ENCODE measurements at places on chromosomes 2 and 18.

DNA sequence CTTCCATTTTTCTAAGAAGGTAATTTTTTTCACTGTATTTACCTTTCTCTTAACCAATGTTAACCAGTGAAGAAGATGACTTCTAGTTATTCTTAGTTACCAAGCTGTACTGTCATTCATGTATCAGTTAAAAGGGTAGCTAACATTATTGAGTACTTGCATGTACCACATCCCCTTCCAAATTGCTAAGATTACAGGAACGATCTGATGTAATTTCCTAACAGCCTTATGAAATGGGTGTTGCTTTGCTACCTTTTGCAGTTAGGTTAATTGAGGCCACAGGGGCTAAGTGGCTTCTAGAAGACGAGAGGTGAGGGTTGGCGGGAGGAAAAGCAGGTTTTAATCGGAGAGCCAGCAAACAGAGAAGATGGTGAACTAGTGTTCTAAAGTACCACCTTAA is 1.8 kb upstream of the SULT6B1 start:
- no peak for DNase-seq

DNA sequence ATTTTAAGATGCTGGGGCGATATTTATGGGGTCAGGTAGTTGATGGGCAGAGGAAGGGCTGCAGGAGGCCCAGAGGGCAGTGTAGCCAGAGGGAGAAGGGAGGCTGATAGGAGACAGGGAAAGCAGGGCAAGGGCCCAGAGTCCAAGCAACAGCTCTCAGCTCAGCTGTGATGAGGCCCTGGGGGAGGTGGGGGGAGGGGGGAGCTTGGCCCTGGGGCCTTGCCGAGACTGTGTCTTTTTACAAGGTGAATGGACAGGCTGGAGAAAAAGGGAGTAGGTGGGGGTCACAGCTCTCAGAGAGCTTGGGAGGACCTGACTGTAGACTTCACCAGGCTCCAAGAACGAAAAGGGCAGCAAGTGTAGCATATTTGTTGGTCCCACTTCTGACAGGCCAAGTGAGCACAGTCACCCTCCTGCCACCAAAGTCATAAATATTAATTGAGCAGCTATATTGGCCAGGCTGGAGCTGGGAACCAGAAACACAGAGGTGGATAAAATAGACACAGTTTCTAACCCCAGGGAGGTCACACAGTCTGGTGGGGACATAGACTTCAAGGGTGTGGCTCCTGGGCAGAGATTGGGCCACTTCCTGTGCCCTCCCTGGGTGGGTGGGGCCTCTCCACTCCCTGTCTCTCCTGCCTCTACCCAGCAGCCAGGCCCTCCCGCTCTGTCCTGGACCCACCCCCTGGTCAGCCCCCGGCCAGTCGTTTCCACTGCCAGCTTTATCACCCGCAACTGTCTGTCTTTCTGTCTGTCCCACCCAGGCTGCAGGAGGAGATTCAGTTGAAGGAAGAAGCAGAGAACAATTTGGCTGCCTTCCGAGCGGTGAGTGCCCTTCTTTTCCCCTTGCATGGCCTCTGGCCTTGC is 1.4 kb downstream of the DES start:
- DNase-seq, result no peak

DNA sequence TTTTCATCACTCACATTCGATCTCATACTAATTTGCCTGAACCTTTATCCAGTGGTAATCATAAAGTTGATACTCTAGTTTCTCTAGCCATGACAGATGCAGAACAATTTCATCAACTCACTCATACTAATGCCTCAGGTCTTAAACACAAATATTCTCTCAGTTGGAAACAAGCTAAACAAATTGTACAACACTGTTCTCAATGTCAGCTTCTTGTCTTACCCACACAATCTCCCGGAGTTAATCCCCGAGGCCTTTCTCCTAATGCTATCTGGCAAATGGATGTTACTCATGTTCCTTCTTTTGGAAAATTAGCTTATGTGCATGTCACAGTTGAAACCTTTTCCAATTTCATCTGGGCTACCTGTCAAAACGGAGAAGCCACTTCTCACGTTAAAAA is 11.5 kb upstream of the CNOT11 start:
- DNase-seq, result no peak

DNA sequence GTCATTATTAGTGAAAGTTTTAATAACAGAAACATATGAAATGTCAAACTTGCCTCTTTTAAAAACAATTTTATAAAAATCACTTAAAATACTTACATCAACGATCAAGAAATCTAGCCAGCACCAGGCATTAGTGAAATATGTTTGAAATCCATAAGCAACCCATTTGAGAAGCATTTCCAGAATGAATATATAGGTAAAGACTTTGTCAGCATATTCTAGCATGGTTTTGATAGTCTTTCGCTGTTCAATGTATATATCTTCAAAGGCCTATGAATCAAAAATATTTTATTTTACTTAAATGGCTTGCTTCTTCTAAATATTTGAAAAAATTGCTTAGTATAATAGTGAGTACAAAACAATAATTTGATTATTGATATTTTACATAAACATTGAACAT is 91.1 kb downstream of the SCN3A start:
- DNase-seq, result no peak

- no peak for DNase-seq
Measured at GRCh38 chr2:135144343-135144742, 92.3 kb downstream of the RAB3GAP1 start.

DNA sequence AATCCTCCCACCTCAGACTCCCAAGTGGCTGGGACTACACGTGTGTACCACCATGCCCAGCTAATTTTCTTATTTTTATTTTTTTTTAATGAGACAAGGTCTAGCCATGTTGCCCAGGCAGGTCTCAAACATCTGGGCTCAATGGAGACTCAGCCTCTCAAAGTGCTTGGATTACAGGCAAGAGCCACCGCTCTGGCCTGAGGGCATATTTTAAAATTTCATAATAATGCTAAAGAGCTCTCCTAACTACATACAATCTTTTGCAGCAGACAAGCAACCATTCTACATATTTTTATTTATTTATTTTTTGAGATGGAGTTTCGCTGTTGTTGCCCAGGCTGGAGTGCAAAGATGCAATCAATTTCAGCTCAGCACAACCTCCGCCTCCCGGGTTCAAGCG is 207.0 kb downstream of the RAB3GAP1 start:
- DNase-seq, result no peak

DNA sequence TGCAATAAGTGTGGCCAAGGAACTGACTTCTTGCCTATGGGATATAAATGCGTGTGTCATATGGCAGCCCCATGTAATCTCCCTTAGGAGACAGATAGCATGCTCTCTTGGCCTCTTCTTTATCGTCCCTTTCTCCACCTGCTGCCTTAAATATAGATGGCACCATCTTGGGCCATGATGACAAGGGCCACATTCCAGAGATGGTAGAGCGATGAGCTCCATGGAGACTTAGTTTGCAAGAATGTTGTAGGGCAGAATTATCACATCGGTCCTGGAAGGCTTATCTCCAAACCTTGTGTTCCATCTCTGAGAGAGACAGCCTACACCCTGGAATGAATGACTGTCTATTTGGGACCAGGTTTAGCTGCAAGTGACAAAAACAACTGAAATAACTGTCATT is 536.7 kb downstream of the TNS1 start:
- DNase-seq, result no peak

DNA sequence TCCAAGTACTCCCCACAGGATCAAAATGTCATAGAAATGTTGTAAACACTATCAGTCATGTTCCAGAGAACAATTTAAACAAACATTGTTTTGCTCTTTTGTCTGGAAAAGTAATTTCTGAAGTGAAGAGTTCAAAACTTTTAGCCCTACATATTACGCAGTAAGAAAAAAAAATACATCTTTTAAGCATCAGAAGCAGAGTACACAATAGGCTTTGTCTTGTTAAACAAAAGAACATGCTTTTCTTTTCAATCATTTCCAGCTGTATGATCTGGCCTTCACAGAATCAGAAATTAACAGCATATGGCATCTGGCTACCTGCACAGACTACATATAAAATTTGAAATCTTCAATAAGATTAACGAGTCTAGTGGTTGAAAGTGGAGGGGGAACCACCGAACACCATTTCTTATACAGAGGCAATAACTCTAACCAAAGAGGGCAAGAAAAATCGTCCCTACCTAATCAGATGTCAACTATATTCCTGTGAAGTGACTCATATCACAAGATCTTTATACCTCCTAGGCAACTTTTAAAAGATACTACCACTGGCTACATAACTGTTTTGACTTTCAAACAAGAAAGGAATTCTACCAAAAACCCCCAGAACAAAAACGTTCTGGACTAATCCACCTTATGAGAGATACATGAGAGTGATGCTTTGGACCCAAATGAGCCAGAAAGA is 149.3 kb downstream of the EXOC6B start:
- no peak for DNase-seq

GRCh38 chr18:44742718-44743311 is 62.1 kb downstream of the SETBP1 start:
- DNase-seq, result no peak

- DNase-seq, result no peak
Measured at GRCh38 chr2:138814123-138814898, 34.1 kb upstream of the NXPH2 start.

DNA sequence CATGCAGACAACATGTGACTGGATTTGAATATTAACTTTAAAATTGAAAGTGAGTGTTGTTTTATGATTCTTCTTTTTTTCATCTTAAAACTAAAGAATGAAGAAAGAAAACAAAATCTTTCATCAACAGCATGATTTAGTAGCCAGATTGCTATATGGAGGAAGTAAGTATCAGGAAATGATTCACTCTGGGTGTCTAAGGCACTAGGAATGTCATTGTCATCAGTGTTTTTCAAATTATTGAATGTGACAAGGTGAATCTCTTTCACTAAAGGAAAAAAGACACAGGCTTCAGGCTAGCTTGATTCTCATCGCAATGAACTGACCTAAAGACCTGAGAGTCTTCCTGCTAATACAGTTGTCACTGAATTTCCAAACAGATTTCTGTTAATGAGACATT is 430.1 kb downstream of the FBXO15 start:
- no peak for DNase-seq

DNA sequence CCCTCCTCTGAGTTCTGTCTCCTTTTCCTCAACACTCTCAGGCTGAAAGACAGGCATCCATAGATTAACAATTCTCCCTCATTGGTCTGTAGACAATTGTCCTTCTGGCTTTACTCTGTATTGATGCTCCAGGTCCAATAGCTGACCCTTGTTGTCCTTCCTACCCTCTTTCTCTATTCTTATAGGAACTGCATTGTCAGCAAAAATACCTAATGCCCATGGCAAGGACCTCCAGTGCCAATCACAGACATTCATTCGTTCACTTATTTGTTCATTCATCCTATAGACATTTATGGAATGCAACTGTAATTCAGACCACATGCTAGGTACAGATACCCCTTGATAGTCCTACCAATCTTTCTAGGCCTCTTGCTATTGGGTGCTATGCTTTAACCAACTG is 69.8 kb upstream of the DTNA start:
- DNase-seq, result no peak

DNA sequence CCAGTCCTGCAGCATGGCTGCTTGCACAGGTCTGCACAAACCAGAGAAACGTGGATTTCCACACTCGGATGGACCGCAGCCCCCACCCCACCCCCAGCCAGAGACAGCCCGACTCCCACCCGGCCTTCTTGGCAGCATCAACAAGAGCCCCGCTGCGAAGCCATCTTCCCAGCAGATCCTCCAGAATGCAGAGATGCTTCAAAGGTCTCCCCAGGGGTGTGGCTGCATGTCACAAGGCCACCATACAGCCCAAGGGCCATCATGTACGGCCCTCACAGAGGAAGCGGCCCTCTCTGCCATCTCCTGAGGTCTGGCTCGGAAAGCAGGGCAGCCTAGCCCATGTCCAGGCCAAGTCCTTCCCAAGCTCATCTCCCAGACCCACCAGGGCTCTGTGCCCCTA is 11.5 kb downstream of the DNMT3A start:
- no peak for DNase-seq

- DNase-seq, result no peak
Measured at GRCh38 chr2:197234671-197235191, 75.8 kb downstream of the ANKRD44 start.

DNA sequence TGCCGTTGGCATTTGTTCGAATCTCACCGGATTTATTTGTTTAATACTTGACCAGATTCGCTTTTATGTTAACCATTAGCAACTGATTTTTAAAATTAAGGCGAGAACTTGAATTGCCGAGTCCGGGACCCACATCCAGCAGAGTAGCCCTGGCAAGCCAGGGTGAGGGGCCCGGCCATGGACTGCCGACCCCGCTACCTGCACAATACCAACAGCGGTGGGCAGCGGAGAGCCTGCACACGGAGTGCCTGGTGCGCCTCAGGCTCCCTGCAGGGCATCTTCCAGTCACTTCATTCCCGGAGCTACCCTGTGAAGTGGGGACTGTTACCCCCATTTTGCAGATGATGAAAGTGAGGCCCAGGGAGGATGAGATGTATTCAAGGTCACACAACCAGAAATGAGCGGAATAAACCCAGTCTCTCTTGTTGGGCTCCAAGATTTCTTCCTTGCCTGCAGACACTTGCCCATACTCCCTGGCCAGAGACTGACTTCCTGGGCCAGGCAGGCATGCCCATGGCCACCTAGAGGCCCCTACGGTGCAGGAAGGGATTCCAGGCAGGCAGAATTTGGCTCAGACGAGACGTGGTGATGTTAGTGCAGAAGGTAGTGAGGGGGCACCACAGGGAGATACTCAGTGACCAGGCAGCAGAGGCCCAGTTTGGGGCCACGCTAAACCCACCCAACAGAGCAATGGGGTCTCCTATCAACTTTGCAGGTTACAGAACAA is 2.9 kb downstream of the FBLN7 start:
- no peak for DNase-seq

DNA sequence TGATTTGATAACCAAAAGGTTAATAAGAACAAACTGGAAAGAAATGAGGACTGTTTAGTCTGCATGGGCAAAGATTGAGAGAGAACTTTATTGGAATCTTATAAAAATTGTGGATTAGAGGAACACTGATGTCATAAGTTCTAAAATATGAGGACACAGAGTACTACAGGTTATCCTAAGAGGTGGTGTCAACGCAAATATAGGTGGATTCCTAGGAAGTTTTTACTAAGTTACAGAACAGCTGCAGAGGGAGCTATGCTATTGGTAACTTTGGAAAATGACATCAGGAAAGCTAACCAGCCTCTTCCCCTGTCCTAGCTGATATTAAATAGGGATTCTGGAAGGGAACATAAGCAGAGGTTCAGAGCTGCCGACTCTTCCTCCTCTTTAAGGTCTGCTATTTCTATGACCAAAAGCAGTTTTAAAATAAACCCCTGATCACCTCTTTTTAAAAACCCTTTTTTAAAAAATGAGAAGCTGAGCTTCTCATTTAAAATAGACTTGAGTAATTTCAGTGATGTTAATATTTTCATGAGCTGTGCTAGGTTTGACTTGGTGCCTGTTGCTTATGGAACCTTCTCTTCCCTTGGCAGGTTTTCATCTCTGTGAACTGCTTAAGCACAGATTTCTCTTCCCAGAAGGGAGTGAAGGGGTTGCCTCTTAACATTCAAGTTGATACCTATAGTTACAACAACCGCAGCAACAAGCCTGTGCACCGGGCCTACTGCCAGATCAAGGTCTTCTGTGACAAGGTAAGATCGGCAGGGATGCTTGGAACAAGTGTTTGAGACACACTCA is 34.2 kb downstream of the GRHL1 start:
- DNase-seq, result no peak

DNA sequence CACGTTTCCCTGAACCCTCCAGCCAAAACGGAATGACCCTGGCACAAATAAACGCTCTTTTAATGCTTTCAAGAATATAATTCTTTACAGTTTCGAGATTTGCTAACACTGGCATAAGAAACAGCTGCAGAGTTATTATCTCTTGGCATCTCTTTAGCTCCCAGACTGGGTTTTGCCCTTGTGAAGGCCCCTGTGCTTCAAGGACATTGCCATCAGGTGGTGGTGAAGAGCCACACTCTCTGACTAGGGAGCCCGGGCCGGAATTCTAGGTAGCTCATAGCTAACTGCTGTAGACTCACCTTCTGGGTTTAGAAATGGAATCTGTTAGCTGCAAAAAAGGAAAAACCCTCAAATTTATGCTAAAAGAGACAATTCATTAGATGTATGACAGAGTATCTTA is 13.3 kb upstream of the GALNT14 start:
- no peak for DNase-seq
